ENCODE measurements at places on chromosomes 11 and 22. TPM values are rescaled to one million over a fixed set of nuclear protein-coding genes. Genes with fewer than 3 reads are reported as not detected.

DNA sequence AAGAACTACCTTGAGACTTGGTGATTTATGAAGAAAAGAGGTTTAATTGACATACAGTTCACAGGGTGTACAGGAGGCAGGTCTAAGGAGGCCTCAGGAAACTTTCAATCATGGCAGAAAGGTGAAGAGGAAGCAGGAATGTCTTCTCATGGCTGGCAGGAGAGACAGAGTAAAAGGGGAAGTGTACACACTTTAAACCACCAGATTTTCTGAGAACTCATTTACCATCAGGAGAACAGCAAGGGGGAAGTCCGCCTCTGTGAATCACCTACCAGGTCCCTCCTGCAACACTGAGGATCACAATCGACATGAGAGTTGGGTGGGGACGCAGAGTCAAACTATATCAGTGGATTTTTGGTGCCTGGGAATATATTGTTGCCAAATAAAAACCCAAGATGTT lies 40.3 kb upstream of the OR5D13 start:
- no peak for DNase-seq

- DNase-seq = no peak
Observed at GRCh38 chr11:30683176-30683575, 97.0 kb upstream of the MPPED2 start.

- no peak for DNase-seq
Observed at GRCh38 chr11:35139722-35140282, 831 bp downstream of the CD44 start.

DNA sequence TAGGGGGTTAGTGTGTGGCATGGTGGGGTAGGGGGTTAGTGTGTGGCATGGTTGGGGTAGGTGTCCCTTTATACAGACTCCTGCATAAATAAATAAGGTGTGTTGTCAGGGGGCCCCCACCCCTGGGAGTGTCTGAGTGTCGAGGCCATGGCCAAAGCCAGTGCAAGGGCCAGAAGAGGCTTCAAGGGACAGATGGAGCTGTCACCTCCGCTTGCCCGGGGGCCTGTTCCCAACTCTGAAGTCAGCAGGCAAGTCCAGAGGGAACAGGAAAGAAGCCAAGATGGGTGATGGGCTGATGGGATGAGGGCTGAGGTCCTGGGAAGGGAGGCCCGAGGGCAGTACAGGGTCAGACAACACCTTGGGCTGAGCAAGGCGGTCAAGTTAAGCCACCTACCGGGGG lies 997.8 kb downstream of the BRD1 start:
- DNase-seq = peak; percentile 72

Gene RABL2B
- total RNA-seq = 21.9 TPM

Gene OR52B2
- not detected for total RNA-seq

DNA sequence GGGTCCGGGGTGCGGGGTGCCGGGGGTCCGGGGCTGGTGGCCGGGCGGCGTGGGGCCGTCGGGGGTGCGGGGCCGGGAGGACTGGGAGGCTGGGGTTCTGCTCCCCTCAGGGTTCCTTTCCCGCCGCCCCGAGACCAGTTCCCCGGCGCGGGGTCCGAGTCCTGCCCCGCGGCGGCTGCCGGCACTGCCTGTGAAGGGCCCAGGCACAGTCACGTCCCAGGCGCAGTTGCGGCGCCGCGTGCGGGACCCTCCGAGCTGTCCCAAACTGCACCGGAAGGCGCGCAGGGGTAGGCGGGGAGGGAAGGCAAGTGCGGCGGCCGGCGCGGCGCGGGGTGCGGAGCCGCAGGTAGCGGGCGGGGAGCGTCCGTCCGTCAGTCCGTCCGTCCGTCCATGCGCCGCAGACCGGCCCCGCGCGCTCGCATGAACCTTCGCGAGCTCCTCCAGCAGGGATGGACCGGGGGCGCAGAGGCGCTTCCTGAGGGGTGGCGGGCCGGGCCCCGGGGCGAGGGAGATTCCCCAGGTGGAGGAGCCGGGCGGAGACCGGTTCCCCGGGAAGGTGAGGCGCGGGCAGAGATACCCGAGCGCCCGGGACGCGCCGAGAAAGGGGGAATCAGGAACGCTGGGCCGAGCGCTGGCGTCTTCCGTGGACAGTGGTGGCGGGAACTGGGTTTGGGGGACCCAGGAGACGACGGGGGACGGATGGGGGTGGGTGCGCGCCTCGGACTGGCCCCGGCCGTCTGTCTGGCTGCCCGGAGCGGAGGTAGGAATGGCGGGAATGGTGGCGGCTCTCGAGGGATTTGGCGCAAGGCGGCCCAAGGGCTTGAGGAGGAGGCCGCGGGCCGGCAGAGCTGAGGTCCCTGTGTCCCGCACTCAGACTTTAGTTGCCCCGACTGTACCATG lies 3.1 kb upstream of the ADORA2A start:
- DNase-seq = no peak

DNA sequence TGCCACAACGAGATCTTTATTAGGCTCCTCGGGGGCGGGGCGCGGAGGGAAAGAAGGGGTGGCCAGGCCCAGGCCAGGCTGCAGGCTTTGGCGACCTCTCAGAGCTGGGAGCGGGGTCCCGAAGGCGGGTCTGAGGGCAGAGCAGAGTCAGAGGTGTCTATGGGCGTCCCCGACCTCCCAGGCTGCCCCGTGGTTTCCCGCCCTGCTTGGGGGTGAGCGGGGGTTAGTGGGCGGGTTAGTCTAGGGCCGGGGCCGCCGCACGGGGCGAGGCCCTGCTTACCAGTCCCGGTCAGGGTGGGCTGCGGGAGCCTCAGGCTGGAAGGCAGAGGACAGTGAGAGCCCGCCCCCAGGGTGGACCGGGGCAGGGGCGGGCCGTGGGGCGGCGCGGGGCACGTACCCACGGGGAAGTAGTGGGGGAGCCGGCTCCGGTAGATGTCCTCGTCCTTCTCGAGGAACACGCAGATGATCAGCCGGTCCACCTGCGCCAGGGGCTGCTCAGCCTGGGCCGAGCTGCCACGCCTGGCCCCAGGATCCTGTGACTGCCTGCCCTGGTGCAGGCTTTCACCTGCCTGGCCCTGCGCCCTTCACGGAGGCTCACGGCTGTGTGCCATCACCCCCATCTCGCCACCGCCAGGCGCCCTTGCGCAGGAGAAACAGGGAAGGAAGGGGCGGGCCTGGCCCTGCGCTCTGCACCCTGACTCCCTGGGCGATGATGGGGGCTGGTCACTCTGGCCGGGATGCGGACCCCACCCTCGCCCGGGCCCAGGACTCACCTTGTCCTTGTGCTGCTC lies 12.5 kb downstream of the OTUB1 start:
- no peak for DNase-seq

DNA sequence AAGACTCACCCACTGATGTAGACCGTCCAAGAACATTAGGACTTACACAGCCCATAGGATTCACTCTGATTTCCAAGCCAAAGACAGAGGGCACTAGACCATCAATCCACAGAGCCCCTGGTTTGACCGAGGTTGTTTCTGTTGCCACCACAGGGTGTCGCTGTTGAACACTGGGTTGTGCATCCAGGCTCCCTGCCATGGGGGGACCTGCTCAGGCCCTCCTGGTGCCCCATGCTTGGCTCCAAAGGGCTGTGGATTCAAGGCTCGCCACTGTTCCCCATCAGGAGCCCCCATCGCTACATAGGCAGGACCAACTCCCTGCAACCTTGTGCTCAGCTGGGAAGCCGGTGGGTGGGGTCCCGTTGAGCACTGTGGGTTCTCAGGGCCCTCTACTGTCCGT lies 128.0 kb upstream of the ANO1 start:
- no peak for DNase-seq

DNA sequence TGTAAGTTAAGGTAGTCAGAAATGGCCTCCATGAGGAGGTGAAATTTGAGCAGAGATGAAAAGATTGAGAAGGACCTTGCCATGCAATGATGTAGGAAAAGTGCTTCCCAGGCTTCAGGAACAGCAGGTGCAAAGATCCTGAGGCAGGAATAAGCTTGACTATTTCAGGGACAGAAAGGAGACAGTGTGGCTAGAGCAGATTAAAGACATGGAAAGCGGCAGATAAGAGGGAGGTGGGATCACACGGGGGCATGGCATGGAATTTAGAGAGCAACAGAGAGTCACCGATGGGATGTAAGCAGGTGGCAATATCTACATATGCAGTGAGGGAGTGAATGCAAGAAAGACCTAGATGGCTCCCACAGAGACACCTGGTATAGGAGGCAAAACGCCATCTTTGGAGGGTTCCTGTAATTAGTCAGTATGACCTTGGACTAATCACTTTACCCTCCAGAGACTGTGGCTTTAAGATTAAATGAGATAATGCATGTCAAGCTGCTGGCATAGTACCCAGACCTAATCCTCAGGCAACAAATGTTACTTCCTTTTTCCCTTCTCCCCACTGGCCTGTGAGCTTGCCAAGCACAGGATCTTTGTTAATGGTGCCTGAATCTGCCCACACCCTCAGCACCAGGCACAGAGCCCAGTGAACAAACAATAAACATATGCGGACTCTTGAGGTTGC lies 24.6 kb upstream of the ACER3 start:
- DNase-seq = no peak

DNA sequence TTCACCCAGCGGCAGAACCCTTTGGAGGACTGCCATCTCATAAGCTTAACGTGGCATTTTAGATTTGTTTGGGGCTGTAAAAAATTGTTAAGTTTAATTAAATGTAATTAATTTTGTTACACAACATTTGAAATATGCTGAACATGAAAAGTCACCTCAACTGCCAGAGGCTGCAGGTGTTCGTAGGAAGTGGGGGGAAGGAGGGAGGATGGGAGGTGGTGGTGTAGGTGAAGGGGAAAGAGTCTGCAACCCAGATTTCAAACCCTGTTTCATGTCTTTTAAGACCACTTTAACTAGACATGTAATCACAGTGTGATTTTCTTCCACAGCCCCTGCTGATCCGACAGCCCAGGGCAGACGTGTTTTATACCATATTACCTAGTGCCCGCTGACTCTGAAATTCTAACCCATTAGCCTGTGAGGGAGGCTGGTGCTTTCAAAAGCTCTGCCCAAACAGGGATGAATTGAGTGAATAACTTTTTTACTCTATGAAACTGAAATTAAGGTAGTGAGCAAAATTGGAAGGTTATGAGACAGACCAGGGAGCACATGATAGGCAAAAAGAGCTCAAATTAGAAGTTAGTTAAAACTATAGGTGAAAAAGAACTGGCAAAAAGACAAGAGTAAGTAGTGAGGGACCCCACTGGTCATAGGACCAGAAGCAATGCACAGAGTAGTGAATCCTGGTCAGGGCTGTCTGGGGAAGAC lies 279.8 kb downstream of the DDX10 start:
- DNase-seq = no peak

DNA sequence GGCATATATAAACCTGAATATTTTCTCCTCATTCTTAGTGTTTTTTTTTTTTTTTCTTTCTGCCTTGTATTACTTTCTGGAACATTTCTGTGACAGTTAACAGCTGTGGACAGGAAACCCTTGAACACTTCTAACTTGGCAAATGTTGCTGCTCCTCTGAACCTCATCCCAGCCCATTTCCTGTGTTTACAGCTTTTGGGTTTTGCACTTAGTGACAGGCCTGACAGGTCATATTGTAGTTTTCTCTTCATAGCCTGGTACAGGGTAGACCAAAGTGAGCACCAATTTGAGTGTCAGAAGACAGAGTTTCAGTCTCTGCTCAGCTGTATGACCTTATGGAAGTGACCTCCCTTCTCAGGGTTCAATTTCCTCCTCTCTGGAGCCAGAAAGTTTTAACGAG lies 91.6 kb downstream of the STIM1 start:
- DNase-seq = no peak

Gene RTN3
- 267 TPM for total RNA-seq

GRCh38 chr22:35894464-35894878 lies 134.2 kb downstream of the RBFOX2 start:
- DNase-seq = no peak

DNA sequence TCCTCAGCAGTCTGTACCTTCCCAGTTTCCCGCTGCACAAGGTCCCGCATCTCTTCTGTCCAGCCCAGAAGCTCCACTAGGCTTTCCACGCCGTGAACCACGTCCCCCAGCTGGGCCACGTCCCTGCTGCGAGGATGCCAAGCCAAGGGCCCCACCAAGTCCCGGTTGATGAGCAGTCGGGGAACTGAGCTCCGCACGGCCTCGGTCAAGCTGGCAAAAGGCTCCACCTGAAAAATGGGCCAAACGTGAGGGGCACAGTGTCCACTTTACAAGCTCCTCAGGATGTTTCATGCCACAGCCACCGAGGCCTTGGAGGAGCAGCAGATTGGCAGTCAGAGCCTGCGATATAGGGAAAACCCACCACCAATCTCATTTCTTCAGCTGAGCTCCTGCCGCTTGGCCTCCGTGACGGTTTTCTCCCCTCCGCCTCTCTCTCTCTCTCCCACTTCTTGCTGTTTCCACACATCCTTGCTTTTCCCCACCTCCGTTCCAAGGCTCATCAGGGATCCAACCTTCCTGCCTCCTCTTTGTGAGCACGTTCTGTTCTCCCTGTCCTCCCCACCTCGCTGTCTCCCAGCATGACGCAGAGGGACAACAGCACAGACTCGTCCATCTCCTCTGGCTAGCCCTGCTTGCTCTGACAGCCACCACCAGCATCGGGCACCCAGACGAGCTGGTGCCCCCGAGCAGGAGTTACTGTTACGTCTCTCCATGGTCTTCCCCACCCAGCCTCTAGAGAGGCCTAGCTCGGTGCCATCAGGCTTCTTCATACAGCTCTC lies 11.5 kb downstream of the RIC8A start:
- peak; percentile 81 for DNase-seq

Gene PDGFB
- total RNA-seq = 38.0 TPM

DNA sequence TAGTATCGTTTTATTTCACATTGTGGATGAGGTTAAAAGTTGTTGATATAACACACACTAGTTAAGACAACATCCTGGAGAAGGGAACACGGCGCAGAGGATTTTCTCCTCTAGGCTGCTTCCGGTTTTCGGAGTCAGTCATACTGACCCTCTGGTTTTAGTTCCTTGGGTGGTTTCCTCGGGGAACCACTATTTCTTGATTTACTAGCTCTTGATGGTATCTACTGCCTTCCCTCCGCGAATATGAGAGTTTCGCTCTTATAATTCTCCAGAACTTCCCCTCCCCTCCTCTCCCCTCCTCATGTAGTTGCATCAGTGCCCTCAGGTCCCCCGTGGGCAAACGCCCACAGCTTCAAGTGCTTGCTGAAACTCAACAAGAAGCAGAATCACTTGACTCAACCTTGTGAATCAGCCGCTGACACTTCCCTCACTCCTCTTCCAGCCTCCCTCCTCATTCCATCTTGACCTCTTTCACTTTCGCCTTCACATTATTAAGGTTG lies 15.9 kb upstream of the APOBEC3A start:
- DNase-seq = no peak

- no peak for DNase-seq
Observed at GRCh38 chr11:9530901-9531625, 42.4 kb upstream of the WEE1 start.

DNA sequence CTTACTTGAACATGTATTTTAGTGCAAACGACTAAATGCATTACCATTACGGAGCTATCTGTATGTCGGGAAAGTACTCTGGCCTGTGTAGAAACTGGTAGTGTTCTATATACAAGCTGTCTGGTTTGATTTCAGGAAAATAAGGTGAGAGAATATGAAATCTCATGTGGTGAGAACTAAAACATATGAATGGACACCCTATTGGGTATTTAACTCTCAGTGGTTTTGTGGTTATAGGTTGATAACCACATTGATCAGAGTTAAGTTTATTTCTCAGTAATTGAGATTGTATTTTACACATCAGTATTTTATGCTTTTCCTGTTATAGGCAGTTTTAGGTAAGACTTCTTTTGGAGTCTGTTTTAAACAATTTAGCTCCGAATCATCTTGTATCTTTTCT lies 10.4 kb downstream of the ANO5 start:
- DNase-seq = no peak
